ENCODE measurements at places on chromosomes 12 and 14.

GRCh38 chr12:97316321-97316720 is 146.3 kb upstream of the RMST start:
- no peak for DNase-seq
- H3K4me3 ChIP-seq, result no peak overlapping the region
- H3K27ac ChIP-seq, result no peak overlapping the region

DNA sequence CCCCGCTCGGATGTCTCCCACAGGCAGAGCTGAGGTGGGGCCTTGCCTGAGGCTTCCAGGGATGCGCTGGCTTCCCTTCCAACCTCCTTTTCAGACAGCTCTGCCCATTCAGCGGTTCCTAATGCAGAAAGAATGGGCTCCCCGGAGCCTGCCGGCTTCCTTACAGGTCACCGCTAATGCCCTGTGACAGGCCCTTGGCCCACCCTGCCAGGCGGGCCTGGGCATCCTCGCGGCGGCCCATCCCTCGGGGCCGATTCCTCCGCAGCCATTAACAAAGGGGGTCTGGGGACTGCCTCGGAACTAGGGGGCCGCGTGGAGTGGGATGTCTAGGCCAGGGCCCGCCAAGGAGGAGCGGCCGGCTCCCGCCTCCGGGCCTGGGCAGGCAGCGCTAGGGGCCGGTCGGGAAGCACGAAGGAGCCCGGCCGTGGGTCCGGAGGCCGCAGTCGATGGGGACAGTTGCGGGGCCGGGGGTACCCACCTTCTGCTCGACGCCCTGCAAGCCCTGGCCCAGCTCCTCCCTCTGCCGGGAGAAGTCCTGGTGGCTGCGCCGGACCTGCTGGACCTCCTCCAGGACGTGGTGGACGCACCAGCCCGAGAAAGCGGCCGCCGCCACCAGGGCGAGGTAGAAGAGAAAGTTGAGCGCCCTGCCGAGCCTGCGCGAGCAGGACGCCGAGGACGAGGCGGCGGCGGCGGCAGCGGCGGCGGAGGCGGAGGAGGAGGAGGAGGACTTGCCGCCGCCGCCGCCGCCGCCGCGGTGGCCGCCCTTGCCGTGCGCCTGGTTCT is 738 bp downstream of the CKAP4 start:
- peaks cover 2% of the 10 kb centered on the region for H3K4me1 ChIP-seq
- peak; percentile 59 for DNase-seq
- H3K27me3 ChIP-seq, result no peaks in the 10 kb centered on the region
- peak overlapping the region; percentile 75 for H3K27ac ChIP-seq

- H3K27ac ChIP-seq, result no peak overlapping the region
- H3K4me1 ChIP-seq, result no peaks in the 10 kb centered on the region
- H3K4me3 ChIP-seq, result no peak overlapping the region
- no peaks in the 10 kb centered on the region for H3K27me3 ChIP-seq
- DNase-seq, result no peak
Measured at GRCh38 chr12:7145671-7146070, 15.5 kb downstream of the CLSTN3 start.

DNA sequence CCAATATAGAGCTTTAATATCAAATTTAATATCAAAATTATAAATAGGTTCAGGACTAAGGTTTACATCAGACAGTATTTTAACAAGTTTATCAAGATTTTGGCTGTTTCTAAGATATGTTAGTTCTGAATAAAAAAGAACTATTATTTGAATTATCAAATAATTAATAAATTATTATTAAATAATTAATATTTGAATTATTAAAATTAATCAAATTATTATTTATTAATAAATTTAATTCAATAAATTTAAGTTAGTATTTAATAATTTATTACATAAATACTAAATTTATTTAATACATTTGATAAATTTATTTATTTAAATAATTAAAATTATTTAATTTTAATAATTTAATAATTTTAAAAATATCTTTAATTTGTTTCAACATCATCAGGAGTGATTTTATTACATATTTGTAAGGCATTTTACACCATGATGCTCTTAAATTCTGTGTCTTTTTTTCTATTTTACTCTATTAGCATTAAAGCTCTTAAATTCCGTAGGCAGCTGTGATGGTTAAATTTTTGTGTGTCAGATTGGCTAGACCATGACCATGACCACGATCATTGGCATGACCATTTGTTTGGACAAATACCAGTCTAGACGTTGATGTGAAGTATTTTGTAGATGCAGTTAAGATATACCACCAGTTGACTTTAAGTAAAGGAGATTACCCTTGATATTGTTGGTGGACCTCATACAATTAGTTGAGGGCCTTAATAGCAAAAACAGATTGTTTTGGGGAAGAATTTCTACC is 82.6 kb downstream of the BBS10 start:
- H3K4me1 ChIP-seq, result no peaks in the 10 kb centered on the region
- DNase-seq, result no peak
- no peaks in the 10 kb centered on the region for H3K27me3 ChIP-seq
- H3K4me3 ChIP-seq, result no peak overlapping the region

DNA sequence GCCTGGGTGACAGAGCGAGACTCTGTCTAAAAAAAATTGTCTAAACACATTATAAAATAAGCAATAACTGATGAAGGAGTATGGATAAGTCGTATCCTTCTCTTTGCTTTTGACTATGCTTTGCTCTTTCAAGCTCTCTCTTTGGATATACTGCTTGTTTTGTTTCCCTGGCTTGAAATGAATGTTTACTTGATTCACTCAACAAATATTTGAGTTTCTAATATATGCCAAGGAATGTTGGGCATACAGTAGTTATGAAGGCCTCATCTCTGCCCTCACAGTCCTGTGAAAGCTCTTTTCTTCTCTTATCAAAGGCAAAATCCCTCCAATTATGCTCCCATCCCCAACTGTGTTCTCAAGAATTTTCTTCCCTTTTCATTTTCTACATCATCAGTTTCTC is 123.5 kb downstream of the PTPRR start:
- no peak overlapping the region for H3K4me3 ChIP-seq
- no peak overlapping the region for H3K27ac ChIP-seq
- no peaks in the 10 kb centered on the region for H3K27me3 ChIP-seq
- no peaks in the 10 kb centered on the region for H3K36me3 ChIP-seq
- no peaks in the 10 kb centered on the region for H3K4me1 ChIP-seq
- no peak for DNase-seq

DNA sequence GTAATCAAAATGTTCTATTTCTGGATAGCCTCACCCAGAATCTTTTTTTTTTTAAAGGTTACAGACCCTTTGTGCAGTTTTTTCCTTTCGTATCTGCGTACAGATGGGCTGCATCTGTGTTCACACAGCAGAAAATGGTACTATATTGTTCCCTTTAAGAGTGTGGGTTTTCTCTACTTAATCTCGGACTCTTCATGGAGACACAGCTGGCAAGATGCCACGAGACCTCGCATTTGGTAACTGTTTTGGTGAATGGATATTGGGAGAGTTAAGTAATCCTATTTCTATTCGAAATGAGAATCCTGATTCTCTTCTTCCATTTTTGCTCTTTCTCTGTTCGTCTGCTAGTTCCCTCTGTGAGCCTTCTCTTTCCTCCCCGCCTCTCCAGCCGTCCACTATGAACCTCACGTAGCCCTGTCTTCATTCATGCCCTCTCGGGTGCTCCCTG is 85.7 kb downstream of the SAMD4A start:
- no peaks in the 10 kb centered on the region for H3K27me3 ChIP-seq
- no peaks in the 10 kb centered on the region for H3K36me3 ChIP-seq
- H3K4me3 ChIP-seq, result no peak overlapping the region
